ENCODE measurements at places on chromosomes 12 and 14.

DNA sequence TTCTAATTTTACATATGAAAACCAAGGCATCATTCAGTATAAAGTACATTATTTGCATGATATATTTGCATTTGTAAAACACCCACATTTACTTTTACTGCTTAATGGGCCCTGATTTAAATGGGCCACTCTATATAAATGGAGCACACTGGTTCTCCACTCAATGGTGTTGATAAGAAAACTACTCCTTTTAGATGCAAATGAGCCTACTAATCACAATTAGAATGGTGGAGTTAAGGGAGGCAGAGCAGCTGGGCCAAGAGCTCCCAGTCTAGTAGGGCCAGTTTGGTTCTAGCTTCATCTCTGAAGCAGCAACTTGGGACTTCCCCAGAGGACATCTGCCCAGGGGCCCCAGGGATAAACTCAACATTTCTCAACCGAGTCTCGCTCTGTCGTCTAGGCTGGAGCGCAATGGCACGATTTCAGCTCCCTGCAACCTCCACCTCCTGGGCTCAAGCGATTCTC, 120.7 kb downstream of the FOXN3 start:
- DNase-seq, result no peak

DNA sequence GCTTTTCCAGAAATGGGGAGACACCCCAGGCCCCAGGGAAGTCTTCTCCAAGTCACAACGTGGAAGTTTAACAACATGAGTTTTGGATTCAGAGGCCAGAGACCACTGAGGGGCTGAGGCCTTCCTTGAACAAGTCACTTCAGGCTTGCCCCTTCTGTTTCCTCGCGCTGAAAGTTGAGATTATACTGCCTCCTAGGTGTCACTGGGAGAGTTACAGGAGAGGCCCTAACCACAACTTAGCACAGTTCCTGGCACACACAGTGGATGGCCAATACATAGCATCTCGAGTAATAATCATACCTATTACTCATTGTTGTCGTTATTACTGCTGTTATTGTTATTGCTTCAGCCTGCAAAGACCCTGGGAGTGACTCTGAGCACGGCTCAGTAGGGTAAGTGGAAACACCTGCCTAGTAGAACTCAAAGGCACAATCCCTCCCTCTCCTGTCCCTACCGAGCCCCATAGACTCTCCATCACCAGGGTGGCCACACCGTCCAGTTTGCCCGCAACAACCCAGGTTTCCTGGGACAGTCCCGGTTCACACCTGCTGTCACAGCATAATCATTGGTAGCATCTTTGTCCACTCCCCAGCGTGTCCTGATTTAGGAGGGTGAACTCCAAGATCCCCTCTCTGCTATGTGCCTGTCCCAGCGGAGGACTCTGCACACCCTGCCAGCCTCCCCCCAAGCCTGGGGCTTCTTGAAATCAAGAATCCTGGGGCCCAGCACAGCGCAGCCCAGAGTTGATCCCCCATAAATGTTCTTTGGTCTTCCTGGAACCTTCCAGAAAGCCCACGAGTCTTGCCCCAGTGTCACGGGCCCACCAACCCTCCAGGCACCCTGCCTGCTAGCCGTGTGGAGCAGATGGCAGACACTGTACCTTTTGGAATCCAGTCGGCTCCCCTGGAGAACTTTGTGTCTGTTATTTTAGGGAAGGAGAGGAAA, 85.0 kb downstream of the SYNE3 start:
- no peak for DNase-seq

DNA sequence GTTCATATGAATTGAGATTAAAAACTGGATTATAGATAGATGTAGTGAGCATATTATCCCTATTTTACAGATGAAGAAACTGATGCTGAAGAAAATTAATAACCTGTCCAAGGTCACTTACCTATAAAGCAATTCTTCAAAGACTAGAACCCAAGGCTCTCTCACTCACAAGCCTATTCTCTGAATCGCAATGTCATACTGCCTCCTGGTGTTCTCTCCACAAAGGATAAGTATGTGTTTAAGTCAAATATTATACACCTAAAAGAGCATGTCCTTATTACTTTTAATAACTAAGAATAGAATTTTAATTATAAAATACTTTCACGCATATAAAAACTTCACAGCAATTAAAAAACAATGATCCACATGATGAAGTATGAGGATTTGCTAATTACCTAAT, 721.3 kb upstream of the USP15 start:
- DNase-seq, result no peak

- DNase-seq, result no peak
These were observed 336.3 kb downstream of the TMEM121 start for GRCh38 chr14:105862581-105863239.

- DNase-seq, result no peak
These were observed 620 bp downstream of the PGAM5 start for GRCh38 chr12:132711080-132711843.

GRCh38 chr12:108691175-108691997, 39.9 kb downstream of the CORO1C start:
- DNase-seq, result peak; percentile 78

DNA sequence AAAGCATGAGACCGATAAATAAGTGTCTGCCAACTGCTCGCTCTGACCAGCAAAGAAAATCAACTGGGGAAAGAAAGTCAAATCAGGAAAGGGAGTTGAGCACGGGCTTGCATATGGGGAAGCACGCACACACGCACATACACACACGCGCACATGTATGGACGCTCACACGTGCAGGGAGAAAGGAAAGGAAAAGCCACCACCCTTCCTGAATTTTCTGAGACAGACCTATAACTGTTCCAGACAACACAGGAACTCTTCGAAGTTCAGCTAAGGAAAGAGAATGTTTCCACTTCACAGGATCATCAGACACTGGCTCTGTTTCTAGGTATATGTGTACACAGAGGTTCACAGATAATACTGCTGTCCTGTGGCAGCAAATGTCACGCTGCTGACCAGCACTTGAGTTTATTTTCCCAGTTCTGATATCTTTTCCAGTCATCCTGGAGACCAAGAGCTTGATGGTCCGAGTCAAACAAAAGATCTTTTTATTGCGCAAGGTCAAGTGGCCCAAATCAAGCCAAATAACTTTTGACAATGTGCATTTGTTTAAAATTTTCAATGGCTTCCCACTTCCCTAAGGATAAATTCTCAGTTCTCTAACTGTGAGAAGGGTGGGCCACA, 82.1 kb upstream of the TMCC3 start:
- no peak for DNase-seq

- no peak for DNase-seq
These were observed 128.2 kb upstream of the RTL1 start for GRCh38 chr14:101031721-101032120.

DNA sequence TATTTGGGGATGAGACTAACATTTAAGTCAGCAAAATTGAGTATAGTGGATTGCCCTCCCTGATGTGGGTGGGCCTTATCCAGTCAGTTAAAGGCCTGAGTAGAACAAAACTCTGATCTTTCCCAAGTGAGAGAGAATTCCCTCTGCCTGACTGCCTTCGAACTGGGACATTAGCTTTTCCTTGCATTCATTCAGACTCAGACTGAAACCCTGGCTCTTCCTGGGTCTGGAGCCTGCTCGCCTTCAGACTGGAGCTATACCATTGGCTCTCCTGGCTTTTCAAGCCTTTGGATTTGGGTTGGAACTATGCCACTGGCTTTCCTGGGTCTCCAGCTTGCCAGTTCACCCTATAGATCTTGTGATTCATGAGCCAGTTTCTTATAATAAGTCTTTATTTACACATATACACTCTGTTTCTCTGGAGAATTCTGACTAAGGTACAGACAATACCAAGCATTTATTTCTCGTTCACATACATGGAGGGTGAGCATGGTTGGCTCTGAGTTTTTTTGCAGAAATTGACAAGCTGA, 296.5 kb downstream of the ERC1 start:
- no peak for DNase-seq

DNA sequence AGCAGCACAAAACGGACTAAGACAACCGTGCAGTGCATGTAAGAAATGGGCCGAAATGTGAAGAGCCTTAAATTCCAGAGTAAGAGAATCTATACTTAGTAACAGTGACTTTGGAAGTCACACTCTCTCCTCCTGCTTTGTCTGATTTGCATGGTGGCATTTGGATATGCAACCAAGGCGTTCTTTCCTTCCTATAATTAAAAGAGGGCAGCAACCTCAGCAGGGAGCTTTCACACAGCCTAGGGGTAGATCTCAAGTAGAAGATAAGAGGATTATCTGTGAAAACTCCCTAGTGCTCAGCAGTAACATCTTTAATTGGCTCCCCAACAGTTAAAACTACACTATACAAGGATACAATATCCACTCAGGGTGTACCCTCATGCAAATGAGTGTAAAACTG, 16.5 kb downstream of the GMFB start:
- DNase-seq, result no peak

GRCh38 chr14:66152747-66153146, 333.4 kb upstream of the CCDC196 start:
- no peak for DNase-seq

GRCh38 chr14:82354126-82354525, 820.5 kb upstream of the SEL1L start:
- no peak for DNase-seq

- no peak for DNase-seq
These were observed 141.6 kb downstream of the CNTN1 start for GRCh38 chr12:40833818-40834217.

DNA sequence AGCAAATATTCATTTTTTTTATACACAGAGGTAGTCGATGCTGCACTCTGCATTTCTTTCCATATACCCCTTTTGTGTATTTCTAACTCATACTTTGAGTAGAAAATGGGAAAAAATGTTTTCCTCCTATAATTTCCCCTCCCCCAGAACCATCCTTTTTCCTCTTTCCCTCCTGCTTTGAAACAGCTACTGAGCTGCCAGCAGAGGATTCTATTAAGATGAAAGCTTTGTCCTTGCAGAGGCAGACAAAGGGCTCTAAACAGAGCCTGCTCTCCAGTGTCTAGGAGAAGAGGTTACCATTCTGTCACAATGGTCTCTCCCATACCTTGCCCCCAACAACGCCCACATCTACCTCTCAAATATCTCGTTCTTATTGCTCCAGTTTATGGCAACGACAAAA, 74.6 kb upstream of the OSBPL8 start:
- DNase-seq, result no peak

DNA sequence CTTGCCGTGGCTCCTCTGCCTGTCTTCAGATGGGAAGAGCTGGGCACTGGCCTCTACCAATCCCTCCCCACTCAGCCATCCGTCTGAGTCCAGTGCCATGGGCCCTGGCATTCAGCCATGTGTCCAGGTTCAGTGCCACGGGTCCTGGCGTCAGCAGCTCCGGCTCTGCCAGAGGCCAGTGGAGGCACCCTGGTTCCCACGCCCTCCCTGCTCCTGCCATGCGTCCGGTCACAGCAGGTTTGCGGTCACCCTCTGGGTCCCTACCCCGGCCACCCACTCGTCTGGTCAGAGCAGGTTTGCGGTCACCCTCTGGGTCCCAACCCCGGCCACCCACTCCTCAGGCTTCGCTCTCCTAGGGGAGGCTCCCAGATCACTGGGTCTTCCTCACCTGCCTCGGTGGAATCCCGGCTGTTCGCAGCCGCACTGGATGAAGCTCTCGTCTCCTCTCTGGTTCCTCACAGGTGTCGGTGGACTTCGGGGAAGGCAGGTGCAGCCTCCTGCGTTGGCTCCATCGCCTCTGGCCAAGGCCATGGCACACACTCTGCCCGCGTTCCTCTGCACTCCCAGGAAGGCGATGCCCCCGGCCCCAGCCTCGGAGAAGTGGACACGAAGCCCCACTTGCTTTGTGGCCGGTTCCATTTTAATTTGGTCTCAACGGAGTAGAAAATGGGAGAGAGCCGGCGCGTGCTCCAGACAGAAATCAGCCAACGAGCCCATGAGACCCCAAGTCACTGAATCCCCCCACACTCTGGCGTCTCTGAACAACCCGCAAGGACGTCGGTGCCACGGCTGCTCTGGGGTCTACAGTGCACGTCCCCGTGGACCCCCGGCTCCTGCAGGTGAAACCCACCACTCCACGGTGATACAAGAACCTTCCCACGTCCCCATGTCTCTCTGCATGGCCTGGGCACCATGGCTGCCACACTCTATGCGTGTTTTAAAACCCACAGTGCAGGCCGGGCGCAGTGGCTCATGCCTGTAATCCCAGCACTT, 47.8 kb upstream of the FBRSL1 start:
- no peak for DNase-seq

DNA sequence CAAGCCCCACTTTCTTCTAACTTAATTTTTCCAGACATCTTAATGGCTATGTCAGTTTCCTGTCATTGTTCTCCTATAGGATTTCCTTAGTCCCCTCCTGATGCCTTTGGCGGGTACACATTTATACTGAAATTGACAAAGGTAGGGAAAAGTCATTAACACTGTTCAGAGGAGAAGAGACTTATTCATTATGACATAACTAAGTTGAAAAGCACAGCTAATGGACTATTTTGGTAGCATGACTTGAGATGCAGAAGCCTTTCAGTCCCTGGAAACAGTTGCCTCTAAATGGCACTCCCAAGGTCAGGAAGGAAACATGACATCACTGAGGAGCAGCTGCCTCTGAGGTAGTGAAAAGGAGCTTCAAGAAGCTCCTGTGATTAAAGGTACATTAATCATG, 317.5 kb upstream of the KITLG start:
- DNase-seq, result no peak

- DNase-seq, result no peak
These were observed 34.7 kb upstream of the AP4S1 start for GRCh38 chr14:30990770-30991169.

DNA sequence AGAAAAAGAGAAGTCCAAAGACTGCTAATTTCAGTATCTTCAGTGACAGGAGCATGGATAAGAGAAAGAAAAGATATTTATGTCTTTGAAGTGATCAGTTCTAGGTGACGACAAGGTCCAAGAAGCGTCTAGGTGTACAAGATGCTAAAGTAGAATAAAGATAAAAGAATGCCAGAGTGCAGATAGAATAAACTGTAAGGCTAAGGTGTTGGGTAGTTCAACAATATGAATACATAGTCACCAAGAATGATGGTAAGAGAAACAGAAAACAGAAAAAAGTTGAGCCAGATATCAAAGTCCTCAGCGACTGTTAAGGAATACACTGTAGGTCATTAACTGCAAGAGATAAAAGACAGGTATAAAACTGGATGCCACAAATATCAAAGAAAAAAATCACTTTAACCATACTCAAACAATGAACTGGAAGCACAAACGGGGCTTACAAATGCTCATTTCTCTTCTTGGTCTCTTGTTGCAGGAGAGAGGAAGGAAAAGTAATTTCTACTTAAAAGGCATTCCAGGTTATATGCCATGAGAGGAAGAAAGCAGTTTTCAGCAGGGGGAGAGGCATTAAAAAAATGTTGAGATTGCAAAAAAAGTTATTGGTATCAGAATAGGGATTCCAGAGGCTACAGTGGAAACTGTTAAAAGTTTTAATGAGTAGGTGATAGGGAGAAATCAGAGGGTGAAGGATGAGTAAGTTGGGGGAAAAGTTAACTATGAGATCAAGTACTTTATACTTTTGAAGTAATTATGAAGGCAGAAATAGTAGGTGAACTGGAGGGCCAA, 121.5 kb downstream of the CEP83 start:
- DNase-seq, result no peak

GRCh38 chr14:33232031-33232430, 293.4 kb downstream of the NPAS3 start:
- no peak for DNase-seq

GRCh38 chr14:55752580-55753390, 172.8 kb downstream of the KTN1 start:
- DNase-seq, result no peak

GRCh38 chr14:58669556-58670200, 31.9 kb downstream of the DACT1 start:
- no peak for DNase-seq

GRCh38 chr14:69624136-69624535, 12.7 kb downstream of the SUSD6 start:
- DNase-seq, result no peak

Data from stimulated activated CD4-positive, alpha-beta T cell treated with anti-CD3 and anti-CD28 coated beads, Interleukin-15, amount 100 ng/mL, for 48 hours (primary cell).